AG04450 (cell line): ENCODE measurements at places on chromosomes 11 and 22. TPM values are rescaled to one million over a fixed set of nuclear protein-coding genes. Genes with fewer than 3 reads are reported as not detected.

The PRODH gene
- polyA plus RNA-seq: not detected in 2 replicates

The SMTN gene
- 13.2 and 14.1 TPM in 2 replicates for polyA plus RNA-seq

DNA sequence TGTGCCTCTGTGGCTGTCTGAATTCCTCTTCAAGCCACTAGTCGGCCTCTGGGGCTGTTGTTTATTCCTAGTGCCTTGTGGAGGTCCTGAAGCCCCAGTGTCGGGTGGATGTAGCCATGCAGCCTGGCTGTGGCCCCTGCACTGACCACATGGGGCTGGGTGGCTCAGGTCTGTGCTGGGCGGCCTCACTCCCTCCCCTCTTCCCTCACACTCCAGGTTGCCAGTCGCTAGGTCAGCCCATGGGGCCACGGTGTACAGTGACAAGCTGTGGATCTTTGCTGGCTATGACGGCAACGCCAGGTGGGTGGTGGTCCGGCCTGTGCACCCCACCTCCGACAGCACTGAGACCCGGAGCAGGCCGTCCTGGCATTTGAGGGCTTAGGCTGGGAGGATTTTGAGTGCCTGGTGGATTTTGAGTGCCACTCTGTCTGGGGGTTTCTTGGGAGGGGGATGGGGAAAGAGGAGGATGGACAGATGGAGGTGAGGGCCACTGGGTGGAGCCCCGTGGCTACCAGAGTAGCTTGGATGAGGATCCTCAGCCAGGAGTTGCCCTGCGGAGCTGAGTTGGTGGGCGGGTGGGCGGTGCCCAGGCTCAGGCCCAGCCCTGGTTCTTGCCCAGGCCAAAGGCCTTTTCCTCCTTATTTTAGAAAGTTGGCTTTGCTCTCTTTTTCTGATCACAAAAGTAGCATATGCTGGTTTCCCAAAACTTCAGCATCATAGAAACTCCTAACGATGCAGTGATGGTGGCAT, 6.7 kb downstream of the LZTR1 start:
- DNase-seq: no peak

- DNase-seq: no peak
Measured at GRCh38 chr11:75351791-75352587, 528 bp upstream of the ARRB1 start.

DNA sequence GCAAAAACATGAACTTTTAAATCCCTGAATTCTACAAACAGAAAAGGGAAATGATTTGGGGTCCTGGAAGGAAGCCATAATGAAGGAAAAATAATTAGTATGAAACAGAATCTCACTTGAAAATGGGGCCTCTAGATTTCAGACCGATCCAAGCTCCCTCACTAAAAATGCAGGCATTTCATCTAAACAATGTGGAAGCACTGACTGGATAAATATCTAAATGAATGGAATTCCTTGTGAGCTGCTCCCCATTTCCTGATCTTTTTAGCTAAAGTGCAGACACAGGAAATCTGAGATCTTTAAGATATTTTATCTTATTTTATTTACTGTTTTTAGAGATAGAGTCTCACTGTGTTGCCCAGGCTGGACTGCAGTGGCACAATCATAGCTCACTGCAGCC, 1255.8 kb downstream of the LRRC4C start:
- no peak for DNase-seq

- DNase-seq: no peak
Measured at GRCh38 chr11:20046416-20046815, 113.9 kb downstream of the DBX1 start.

The PKDREJ gene
- polyA plus RNA-seq: 0.01 TPM in 2 replicates
